ENCODE measurements at places on chromosomes 4 and X.
A peak's percentile ranks its signal among the peaks of the same experiment; 100 is the strongest.

GRCh38 chrX:9433596-9433995, 31.3 kb upstream of the TBL1X start:
- DNase-seq, result no peak

DNA sequence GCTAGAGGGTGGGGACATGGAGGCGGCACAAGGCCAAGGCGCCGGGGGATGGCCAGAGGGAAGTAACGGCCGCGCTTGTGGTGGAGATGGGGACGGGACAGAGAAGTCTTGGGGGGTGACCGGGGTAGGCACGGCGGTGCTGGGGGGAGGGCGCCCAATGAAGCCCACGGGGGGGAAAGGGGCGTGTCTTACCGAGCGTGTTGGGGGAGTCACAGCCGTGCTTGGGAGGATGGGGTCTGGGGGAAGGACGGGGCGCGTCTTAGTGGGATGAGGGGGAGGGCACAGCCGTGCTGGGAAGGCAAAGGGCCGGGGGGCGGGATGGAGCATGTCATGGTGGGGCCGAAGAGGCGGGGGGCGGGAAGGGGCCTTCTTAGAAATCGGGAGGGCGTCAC, 952 bp downstream of the ARSD start:
- DNase-seq, result no peak

- no peak for DNase-seq
Observed at GRCh38 chrX:29275928-29276327, 688.7 kb downstream of the IL1RAPL1 start.

GRCh38 chr4:108139089-108139488, 29.6 kb downstream of the LEF1 start:
- DNase-seq, result no peak

- no peak for DNase-seq
Observed at GRCh38 chrX:34612036-34612435, 45.0 kb downstream of the TMEM47 start.

DNA sequence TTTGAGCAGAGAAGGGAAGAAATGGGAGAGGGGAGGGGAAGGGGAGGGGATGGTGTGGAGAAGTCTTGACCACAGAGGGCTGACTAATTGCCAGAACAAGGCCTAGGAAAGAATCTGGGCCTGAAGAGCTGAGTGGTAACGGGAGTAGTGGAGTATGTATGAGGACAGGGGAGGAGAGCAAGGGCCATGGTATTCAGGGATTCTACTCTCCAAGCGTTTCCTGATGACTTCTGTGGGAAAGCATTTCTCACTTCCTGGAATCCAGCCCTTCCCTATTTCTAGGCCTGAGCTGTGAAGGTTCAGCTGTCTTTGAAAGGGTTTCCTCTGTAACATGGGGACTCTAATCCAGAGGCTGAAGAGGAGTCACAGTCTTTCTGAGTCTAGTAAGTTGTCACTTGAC, 19.7 kb upstream of the SOX3 start:
- DNase-seq, result no peak

- DNase-seq, result no peak
Observed at GRCh38 chr4:53477038-53477565, 99.7 kb downstream of the FIP1L1 start.

GRCh38 chr4:94454405-94454804, 2.7 kb downstream of the PDLIM5 start:
- DNase-seq, result no peak

DNA sequence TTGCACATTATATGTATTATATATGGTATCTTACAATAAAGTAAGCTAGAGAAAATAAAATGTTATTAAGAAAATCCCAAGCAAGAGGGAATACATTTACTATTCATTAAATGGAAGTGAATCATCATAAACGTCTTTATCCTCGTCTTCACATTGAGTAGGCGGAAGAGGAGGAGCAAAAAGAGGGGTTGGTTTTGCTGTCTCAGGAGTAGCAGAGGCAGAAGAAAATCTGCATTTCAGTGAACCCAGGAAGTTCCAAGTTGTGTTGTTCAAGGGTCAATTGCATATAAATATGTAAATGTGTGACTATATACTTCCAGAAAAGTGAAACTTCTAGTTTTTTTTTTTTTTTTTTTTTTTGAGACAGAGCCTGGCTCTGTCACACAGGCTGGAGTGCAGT, 301.4 kb downstream of the TMA16 start:
- DNase-seq, result no peak

- no peak for DNase-seq
Observed at GRCh38 chr4:140255927-140256326, 101.9 kb upstream of the MAML3 start.

GRCh38 chr4:113146876-113147358, 97.5 kb downstream of the ANK2 start:
- no peak for DNase-seq

DNA sequence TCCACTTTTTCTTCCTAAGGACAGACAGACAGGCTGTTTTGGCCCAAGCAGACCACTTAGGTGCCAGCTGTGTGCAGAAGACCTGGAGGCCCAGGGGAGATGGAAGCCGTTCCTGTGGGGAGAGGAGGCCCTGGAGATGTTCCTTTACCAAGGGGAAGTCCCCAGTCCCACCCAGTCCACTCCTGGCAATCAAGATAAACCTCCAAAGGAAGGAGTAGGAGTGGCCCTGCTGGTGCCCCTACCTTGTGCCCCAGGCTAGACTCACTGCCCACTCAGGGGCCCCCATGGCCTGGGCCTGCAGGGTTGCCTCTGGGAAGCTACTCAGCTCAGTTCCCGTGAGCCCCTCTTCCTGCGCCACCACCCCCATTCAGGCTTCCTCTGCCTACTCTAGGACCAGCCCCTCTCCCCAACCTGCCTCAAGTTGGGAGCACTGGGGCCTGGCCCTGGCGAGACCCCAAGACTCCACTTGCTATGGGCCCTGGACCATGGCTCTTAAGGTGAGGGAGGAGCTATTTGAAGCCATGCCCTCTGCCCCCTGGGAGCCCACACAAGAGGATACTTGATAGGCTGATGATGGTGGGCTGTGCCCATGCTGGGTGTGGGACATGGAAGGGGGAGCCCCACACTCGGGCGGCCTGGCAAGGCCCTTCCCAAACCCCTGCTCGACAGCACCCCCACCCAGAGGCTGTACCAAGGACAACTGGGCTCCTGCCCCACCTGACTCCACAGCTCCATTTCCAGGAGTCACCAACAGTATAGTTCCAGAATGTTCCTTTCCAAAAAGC, 24.8 kb upstream of the RNF4 start:
- no peak for DNase-seq

DNA sequence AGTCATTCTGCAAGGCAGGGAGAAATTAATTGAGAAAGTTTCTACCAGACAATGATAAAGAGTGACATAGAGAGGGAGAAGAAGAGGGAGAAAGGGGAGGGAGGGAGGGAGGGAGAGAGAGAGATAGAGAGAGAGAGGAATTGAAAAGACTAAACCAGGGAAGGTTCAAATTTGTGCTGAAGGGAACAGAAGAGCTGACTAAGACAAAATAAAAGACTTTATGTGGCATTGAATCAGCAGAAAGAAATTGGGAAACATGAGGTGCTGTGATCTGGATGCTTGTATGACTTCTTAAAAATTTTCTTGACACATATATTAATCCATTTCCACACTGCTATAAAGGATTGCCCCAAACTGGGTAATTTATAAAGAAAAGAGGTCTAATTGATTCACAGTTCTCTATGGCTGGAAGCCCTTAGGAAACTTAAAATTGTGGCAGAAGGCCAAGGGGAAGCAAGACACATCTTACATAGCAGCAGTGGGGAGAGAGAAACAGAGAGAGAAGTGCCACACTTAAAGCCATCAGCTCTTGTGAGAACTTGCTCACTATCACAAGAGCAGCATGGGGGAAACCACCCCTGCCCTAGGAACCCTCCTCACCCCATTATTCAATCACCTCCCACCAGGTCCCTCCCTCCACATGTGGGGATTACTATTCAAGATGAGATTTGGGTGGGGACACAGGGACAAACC, 13.5 kb upstream of the CXCL6 start:
- DNase-seq, result no peak

- DNase-seq, result no peak
Observed at GRCh38 chr4:31918891-31919290, 1198.7 kb downstream of the PCDH7 start.

GRCh38 chr4:41039317-41039716, 175.0 kb downstream of the APBB2 start:
- no peak for DNase-seq

DNA sequence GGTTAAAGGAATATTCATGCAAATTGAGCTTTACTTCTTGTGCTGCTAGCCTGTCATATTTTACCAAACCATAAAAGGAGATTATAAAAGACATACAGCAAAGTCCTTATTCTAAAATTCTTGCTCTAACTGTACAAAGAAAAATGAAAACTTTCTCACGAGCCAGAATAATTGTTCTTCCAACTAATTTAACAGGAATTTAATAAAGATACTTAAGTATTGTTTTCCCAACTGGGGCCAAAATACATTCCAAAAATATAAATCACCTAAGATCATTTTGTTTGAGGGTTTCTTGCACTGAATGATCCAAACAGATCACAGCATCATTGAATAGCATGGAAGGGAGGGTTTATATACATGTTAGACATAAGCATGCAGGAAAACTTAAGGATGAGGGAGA, 127.1 kb upstream of the PCDH18 start:
- no peak for DNase-seq

DNA sequence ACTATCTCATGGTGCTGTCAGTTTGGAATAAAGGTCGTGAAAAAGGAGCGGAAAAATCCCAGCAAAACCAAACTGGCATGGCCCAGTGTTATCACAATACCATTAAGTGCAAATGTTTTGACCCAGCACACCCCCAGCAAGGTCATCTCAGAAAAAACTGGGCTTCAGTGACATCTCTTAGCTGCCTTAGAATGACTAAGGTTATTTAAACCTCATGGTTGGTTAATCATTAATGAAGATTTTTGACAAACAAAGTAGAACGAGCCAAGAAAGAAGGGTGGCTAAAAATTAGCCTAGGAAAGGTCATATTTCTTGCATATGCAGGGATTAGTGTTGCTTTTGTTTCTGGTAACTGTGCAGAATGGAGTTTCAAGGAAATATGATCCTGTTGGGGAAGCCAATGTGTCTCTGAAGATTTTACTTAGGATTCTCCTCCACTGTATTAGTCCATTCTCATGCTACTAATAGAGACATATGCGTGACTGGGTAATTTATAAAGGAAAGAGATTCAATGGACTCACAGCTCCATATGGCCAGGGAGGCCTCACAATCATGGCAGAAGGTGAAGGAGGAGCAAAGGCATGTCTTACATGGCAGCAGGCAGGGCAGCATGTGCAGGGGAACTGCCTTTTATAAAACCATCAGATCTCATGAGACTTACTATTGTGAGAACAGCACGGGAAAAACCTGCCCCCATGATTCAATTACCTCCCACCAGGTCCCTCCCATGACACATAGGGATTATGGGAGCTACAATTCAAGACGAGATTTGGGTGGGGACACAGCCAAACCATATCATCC, 83.5 kb downstream of the CHRNA9 start:
- DNase-seq, result no peak

- peak; percentile 9 for DNase-seq
Observed at GRCh38 chr4:94665500-94666404, 92.0 kb upstream of the BMPR1B start.

DNA sequence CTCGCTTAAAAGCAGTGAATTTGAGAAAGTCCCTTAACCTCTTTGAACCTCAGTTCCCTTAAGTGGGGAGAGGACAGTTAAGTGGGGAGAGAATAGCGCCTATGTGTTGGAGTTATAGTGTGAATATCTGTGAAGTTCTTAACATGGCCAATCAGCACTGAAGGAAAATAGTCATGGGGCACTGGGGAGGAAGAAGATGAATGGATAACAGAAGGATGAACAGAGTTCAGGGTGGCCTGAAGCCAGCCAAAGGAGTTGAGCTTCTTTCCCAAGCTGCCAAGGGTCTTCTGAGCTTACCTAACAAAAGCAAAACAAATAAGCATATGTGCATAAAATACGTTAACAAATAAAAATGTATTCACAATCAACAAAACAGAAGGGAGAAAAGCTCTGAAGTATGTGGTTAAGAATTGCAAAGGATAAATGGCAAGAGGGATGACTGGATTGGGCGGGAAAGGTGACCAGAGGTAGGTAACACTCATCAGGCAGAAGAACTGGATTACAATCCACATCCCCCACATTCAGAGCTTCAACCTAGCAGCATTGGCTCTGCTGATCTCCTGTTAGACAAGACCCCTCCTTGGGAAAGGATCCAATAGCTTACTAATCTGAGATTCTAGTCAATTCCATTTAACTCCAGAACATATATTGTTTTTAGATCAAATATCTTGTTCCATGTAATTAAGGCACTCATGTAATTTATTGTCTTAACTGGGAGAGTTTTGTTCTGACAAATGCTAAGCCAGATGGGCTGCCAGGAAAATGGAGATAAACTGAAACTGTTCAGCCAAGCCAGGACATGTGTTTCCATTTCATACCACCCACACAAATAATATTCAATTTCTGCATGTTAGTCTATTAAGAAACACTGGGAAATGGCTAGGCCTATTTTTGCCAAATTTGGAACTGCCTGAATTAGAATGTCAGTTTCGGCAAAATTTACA, 221.2 kb downstream of the LDB2 start:
- DNase-seq, result no peak

- no peak for DNase-seq
Observed at GRCh38 chr4:5267408-5267807, 216.1 kb downstream of the STK32B start.

GRCh38 chrX:17442898-17443297, 67.9 kb downstream of the NHS start:
- DNase-seq, result no peak

Data from T-helper 2 cell (primary cell).